ENCODE measurements at places on chromosomes 1 and 21.
A peak's percentile ranks its signal among the peaks of the same experiment; 100 is the strongest.

DNA sequence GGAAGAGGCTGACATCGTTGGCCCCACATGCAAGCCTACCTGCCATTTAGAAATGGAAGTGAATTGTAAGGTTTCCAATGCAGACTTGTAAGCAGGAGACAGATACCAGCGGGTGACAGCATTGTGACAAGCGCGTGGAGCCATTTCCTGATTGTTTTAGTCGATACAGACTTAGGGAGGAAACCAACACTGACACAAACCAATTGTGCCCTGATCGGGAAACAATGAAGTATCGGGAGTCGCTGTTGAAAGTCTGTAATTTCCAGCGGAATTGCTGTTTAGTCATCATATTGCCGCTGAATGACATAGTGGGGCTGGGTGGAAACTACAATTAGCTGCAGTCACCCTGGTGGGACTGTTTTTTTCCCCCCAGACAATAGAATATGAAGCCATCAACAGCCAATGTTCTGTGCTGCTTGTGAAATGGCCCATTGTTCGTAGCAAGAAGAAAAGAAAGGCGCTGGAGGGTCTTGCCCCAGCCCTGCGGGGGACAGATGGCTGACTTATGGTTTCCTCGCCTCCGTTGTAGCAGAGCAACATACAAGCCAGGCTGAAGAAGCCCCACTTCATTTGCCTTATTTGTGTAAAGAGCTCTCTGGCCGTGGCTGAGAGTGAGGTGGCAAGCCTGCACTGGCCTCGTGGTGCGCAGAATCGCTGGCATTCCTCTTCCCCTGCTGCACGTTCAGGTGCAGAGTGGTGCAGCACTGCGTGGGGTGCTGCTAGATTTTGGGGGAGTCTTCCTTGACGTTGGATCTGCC is 462.7 kb downstream of the CAMTA1 start:
- DNase-seq = no peak

DNA sequence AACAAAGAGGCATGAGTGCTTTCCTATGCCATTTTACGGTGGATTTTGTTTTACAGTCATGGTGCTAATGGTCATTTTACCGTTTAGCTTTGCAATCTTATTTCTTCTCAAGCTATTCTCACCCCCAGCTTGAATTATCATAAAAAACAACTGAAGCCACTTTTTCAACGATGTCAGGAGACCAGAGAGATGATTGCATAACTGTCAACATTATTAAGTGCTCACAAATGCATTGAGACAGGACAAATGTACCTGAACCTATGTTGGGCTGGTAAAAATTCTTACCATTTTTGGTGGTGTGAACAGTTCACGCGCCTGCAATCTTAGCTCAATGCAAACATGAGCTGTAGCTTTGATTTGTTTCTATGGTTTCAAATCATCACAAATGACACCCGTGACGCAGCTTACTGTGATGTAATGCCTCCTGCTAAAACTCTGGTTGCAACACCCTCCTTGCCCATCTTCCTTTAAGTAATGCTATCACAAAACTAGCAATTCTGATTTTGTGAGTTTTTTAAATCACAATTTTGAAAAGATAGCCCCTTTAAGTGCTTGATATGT is 104.4 kb downstream of the UCHL5 start:
- no peak for DNase-seq

GRCh38 chr1:240401731-240402130 is 210.2 kb downstream of the GREM2 start:
- DNase-seq = no peak

DNA sequence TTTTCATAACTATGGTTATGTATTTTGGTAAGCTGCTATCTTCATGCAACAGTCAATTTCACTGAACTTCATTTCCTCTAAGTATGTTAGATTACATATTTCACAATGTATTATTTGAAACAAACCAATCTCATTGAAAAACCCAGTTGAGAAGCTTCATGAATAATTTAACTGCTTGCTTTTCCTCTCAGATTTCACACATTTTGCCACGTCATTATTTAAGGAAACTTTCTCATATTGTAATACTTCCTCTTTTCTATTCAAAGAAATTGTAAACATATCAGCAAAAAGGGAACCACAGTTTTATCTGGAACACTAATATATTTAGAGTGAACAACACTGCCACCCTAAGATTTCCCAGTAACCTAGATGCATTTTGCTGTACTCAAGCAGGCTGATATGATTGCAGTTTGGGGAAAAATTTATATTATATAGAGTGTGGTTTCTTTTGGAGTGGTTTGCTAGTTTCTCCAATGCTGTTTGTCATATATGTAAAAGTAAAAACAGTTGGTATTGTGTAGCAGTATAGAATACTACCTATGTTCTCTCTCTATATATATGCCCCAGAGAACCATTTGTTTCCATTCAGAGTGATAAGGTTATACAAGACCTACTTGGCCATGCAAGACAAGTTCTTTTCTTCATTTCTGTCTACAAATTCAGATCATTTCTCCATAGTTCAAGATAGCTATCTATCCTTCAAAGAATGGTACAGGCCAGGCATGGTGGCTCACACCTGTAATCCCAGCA is 28.4 kb upstream of the AHCTF1 start:
- DNase-seq = no peak

- DNase-seq = no peak
These were observed 24.1 kb upstream of the ARHGEF11 start for GRCh38 chr1:157069601-157070000.

- no peak for DNase-seq
These were observed 6.2 kb downstream of the E2F2 start for GRCh38 chr1:23524716-23525401.

DNA sequence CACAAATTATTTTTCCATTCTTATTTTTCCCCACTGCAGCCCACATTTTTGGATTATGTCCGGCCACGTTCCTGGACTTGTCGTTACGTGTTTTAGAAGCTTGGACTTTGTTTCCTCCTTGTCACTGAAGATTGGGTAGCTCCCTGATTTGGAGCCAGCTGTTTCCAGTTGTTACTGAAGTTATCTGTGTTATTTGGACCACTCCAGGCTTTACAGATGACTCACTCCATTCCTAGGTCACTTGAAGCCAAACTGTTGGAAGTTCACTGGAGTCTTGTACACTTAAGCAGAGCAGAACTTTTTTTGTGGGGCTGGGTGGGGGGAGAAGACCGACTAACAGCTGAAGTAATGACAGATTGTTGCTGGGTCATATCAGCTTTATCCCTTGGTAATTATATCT is 12.2 kb upstream of the AXDND1 start:
- no peak for DNase-seq

- DNase-seq = no peak
These were observed 9.6 kb downstream of the TENT5C start for GRCh38 chr1:117615474-117615873.

GRCh38 chr1:248841702-248842395 is 3.8 kb downstream of the ZNF672 start:
- no peak for DNase-seq

GRCh38 chr1:56266359-56266758 is 313.0 kb downstream of the PLPP3 start:
- no peak for DNase-seq

DNA sequence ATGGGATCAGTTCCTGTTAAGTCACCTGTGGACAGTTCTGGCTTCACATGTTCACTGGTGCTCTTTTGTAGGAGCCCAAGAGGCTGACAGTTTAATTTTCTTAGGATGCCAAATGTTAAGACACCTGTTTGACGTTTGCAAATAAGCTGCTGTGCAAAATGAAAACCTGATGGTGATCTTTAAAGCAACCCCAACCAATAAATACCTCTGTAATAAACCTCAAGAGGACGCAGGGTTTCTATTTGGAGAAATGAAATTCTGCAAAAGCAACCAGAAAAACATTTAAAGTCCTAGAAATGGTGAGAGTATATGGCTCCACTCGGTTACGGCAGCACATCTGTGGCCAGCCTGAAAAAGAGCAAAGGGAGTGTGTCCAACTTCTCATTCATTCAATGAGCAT is 5.7 kb upstream of the RHEX start:
- DNase-seq = no peak

DNA sequence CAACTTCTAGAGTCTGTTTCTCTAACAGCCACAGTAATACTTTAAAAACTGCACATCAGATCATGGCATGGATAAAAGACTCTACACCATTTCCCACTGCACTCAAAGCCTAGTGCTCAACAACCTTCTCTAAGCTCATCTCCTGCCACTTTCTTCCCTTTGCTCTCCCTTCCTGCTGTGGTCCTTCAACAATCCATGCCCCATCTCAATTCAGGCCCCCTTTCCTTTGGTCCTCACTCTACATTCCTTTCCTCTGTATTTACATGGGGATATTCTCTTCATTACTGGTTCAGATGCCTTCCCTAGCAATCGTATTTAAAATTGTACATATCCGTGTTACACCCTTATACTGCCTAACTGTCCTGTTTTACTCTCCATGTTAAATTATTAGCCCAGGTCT is 19.0 kb downstream of the SOD1 start:
- no peak for DNase-seq

GRCh38 chr1:195806060-195806459 is 802.2 kb downstream of the KCNT2 start:
- DNase-seq = no peak

DNA sequence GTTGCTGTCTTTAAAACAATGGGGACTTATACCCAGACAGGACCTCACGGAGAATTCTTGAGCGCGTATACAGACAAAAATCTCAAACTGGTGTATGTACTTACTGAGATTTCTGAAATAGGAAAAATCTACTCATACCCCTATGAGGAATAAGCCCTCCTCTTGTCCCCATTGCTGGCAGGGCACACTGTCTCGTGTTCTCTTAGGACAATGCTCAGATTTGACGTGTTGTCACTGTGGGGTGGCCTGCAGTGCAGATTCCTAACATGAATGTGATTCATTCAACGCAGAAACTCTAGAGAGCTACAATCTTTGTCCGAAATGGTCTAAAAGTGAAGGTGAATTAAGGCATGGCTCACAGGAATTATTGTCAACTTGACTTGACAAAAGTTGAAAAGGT is 31.1 kb upstream of the PDE9A start:
- no peak for DNase-seq

- DNase-seq = no peak
These were observed 184.2 kb downstream of the ETS2 start for GRCh38 chr21:38989745-38990423.

DNA sequence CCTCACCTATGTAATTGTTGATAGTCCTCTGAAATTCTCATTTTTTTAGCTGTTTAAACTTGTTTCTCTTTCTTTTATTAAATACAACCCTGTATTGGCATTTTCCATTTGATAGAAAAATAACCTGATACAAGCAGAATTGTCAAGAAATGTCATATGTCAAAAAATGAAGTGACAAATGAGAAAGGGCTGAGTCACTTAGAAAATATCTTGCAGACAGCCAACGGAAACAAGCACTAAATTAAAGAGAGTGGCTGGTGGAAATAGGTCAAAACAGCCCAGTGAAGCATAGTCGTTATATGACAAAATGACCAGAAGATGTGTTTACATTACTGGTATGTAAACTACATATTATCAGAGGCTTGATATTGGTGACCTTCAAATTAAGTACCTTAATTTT is 484.4 kb downstream of the PLA2G4A start:
- no peak for DNase-seq

DNA sequence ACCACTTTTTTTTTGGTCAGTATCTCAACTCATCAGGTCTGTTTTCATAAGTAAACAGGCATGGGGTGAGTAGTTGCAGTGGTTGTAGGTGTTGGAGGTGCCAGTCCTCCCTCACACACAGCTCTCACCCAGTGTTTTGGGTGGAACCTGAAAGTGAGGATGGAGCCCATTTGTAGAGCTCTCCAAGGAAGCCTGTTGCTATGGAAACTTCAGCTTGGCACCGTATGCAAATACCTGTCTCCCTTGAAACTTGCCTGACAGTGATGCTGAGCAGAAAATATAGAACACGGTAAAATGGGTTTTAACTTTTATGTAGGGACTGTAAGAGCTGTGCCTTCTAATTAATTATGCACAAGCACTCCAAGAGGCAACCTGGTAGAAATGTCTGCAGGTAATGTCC is 214.1 kb downstream of the AJAP1 start:
- no peak for DNase-seq

GRCh38 chr1:172148707-172149106 is 271.8 kb upstream of the C1orf105 start:
- DNase-seq = no peak

DNA sequence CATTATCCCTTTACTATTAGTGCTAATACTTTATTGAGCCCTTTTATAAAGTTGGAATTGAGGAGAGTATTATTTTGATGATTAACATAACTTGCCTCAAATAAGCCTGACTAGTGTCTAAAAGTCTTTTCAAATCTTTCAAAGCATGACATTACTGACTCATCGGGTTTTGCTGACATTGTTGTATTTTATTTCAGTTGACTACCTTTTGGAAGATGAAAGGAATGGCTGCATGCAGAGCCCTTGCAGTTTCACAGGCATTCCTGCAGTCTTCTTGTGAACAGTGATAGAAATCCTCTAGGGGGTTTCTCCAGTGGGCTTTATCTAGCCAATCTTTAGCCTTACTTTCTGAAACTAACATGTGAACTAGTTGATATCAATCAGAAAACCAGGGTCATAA is 43.0 kb upstream of the TMEM61 start:
- peak; percentile 52 for DNase-seq

DNA sequence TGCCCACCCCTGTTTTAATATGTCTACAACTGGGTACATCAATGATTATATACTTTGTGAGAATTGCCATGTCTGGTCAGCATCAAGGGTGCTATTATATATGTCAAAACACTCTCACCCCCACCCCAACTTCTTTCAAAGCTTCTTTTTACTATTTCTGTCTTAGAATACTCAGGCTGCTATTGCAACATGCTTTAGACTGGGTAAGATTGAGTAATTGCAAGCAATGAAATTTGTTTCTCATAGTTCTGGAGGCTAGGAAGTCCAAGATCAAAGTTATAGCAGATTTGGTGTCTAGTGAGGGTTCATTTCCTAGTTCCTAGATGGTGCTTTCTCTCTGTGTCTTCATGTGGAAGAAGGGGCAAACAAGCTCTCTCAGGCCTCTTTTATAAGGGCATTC is 100.5 kb upstream of the KCNK1 start:
- DNase-seq = no peak

- DNase-seq = no peak
These were observed 119.8 kb upstream of the ZBTB40 start for GRCh38 chr1:22331618-22332423.

DNA sequence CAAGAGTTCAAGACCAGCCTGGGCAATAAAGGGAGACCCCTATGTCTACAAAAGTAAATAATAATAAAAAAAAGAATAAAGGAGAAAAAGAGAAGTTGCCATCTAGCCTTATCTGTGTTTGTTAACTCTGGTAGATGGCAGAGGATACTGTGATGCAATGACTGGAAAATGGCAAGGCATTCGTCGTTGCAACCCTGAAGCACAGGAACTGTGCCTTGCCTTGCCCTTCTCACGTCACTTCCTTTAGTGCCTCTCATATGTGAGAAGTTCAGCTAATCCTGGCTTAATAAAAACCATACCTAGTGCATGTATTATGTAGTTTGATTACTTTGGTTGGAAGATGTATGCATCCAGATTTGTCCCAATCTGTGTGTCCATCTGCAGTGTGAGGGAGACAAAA is 25.8 kb upstream of the PIGC start:
- no peak for DNase-seq

DNA sequence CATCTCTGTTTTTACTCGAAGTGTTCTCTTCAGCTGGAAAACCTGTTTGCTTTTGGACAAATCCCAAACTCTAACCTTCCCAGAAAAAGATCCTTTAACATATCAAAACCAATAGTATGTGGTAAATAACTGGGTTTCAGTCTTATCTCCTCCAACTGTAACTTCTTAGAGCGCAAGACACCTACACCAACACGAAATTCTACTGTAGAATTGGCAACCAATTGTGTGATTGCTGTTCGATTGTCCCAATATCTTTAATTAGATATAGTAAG is 5.8 kb upstream of the MPZL1 start:
- no peak for DNase-seq

GRCh38 chr1:30627206-30627605 is 96.2 kb downstream of the MATN1 start:
- no peak for DNase-seq

GRCh38 chr1:45364294-45364693 is 24.1 kb upstream of the MUTYH start:
- no peak for DNase-seq

Data from epithelial cell of proximal tubule (primary cell).